ENCODE measurements at places on chromosomes 7 and 10.

GRCh38 chr7:34823650-34824258 is 165.7 kb downstream of the NPSR1 start:
- DNase-seq = peak; percentile 40

- DNase-seq = no peak
Observed at GRCh38 chr7:108581655-108582491, 12.2 kb downstream of the DNAJB9 start.

DNA sequence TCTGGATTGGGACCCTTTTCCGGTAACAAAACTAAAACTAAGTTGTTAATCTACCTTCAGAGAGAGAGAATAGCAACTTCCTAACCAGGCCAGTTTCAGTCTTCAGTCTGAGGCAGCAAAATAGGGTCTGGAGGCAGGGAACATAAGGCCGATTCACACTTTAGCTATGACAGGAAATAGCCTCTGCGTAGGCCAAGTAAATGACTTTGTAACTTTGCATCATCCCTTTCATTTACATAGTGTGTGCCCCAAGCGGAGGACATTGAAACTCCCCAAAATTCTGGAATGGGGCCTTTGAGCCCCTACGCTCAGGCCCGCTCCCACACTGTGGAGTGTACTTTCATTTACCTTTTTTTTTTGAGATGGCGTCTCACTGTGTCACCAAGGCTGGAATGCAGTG is 1.7 kb upstream of the UPP1 start:
- DNase-seq = no peak

- DNase-seq = no peak
Observed at GRCh38 chr10:88733215-88733614, 26.6 kb upstream of the LIPN start.

DNA sequence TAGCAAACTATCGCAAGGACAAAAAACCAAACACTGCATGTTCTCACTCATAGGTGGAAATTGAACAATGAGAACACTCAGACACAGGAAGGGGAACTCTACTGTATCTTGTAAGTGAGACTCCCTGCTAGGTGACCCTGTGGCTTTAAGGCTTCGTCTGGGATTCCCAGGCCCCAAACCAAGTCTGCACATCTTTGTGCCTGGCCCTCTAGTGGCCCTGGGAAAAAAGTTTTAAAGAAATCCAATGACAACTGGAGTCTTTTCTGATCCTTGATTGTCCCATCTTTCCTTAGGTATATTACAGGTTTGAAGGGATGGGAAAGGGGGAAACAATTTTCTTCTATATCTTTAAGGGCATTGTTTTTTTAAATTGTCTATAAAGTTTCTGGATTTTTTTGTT is 10.6 kb upstream of the LIPM start:
- DNase-seq = no peak

DNA sequence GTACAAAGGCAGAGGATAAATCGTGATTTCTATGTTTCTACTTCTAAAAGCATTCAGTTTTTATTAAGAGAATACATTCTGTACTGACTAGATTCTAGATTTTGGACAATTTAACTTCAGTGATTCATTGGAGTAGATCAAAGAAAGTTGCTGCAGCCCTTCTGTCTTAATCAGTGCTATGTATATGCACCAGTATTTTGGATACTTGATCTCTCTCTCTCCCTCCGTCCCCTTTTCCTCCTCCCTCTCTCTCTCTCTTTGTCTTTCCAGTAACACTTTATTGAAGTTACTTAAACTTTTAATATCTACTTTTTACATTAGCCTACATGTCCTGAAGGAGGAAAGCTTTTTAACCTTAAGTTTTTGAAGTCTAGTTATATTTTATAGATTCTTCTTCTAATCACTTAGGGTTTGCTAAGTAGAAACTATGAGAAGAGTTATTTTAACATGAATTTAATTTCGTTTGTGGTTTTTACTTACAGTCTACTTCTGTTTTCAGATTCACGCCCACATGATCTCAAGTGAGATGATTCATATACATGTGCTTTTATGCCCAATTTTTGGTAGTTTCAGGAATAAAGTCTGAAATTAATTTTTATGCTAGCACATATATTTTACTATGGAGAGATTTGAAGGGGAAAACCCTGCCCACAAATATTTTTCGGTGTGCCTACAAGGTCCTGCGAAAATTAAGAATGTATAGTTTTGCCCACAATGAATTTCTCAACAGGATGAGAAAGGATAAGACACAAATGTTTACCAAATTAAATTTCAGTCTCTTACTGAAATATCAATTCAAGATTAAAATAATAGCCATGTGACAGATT is 9.1 kb downstream of the MDFIC start:
- DNase-seq = no peak

DNA sequence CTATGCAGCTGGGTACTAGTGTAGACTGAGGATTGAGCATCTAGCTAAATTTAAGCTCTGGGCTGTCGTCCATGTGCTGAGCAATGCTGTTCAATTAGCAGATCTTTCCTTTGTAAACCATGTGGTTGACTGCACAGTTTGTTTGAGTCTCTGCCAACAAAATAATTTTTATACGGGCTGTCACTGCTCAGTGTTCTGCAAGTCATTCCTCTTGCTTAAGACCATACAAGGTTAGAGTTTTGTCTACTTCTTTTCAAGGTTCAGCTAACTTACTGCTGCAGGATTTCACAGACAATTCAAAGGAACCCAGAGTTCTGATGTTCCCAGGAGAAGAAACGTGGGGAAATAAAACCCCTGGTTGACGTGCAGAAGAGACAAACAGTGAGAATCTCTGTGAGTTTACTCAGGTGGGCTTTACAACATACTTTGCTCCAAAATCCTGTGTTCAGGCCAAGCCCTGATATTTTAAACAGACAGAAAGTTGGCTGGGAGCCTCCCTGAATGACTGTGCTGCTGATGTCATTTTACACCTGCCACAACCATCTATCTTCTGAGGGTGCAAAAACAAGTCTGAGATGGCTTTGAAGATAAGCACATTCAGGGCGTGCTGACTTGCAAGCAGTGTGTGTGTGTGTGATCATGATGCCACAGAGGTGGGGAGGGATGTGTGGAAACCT is 177.1 kb upstream of the SVIL start:
- no peak for DNase-seq

GRCh38 chr7:4189131-4189570 is 492.9 kb upstream of the FOXK1 start:
- DNase-seq = no peak

GRCh38 chr10:101031796-101032636 is 982 bp downstream of the SFXN3 start:
- peak; percentile 65 for DNase-seq

DNA sequence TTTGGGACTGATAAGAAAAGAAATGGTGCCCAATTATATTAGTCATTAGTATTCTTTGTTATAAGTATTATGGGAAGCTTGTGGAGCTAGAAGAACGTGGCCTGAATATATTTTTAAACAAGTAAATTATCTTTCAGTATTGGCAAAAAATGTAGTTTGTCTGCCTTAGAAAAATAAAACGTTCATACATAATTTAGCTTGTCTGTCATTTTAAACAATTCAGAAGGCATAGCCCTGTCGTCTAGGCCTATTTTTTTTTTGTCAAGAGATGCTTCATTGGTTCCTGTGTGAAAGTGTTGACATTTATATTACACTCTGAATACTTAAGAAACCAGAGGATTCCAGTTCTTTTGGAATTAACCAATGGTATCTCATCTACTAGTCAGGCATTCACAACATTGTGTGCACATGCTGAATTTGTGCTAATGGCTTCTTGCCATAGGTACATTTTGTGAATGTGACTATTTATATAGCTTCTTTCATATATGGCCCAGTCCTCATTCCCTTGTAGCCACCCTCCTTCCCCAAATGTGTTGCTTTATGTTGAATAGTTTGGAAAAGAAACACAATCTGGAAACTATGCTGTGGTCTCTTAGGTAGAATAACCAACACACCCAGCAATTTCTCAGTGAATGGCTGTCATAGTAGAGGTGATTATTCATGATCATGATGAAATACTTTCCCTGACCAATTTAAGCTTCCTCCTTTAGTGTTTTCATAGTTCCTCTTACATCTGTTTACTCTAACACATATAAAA is 435.8 kb downstream of the EXOC4 start:
- DNase-seq = no peak

DNA sequence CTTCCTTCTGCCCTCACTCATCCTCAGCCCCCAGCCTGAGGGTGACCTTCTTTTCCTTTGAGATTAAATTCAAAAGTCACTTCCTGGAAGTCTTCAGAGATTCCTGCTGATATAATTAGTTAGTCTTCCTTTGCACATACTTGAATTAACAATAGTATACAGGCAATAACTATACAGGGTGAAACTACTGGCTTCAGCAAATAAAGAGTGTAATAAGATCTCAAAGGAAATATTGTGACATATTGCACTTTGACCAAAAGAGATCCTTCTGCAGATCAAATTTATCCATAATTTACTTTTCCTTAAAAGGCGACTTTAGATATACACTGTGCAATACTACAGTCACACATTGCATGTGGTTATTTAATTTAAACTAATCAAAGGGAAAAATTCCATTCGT is 123.8 kb downstream of the SEMA3A start:
- DNase-seq = no peak

DNA sequence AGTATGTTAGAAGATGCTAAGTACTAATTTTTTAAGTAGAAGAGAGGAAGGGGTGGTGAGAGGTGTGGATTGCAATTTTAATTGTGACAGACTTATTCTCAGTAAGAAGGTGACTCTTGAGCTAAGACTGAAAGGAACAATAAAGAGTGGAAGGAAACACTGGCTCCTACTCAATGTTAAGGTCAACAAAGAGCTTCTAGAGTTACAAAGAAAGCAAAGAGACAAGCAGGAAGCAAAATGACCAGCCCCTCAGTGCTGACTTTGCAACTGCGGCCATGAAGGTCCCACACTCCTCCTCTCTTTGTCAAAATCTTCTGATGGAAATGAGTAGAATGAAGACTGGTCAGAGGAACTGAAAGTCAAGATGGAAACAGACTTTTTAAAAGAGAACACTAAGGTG is 79.9 kb upstream of the FOXI2 start:
- DNase-seq = no peak

GRCh38 chr7:81293806-81294205 is 375.0 kb upstream of the SEMA3C start:
- DNase-seq = no peak

DNA sequence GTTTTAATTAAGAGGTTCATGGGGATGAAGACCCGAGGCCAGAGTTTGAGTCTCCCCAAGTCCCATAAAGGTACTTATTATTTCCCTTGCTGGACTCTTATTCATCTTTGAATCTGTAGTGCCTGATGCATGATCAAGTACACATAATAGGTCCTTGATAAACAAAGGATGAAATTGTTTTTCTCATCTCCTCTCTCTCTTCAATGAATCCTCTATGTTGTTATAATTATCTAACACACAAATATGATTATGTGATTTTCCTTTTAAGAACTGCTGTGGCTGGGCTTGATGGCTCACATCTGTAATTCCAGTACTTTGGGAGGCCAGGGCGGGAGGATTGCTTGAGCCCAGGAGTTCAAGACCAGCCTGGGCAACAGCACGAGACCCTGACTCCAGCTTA is 117.7 kb downstream of the BAMBI start:
- DNase-seq = no peak

DNA sequence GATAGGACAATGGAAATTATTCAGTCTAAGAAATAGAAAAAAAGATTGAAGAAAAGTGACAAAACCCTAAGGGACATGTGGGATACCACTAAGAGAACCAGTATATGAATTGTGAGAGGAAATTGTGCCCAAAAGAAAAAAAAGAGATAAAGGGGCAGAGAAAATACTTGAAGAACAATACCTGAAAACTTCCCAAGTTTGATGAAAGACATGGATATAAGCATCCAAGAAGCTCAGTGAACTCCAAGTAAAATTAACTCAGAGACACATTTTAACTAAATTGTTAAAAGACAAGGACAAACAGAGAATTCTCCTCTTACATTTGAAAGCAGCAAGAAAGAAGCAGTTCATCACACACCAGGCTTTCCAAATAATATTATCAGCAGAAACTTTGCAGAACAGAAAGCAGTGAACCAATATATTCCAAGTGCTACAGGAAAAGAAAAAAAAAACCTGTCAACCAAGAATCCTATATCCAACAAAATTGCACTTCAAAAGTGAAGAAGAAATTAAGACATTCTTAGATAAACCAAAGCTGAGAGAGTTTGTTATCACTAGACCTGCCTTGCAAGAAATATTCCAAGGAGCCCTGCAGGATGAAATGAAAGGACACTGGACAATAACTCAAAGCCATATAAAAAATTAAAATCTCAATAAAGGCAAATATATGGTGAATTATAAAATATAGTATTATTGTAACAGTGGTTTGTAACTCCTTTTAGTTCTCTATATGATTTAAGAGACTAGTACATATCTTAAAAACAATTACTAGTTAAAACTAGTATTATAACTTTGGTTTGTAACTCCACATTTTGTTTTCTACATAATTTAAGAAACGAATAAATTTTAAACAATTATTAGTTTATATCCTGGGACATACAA is 470.0 kb downstream of the PTPRN2 start:
- no peak for DNase-seq

DNA sequence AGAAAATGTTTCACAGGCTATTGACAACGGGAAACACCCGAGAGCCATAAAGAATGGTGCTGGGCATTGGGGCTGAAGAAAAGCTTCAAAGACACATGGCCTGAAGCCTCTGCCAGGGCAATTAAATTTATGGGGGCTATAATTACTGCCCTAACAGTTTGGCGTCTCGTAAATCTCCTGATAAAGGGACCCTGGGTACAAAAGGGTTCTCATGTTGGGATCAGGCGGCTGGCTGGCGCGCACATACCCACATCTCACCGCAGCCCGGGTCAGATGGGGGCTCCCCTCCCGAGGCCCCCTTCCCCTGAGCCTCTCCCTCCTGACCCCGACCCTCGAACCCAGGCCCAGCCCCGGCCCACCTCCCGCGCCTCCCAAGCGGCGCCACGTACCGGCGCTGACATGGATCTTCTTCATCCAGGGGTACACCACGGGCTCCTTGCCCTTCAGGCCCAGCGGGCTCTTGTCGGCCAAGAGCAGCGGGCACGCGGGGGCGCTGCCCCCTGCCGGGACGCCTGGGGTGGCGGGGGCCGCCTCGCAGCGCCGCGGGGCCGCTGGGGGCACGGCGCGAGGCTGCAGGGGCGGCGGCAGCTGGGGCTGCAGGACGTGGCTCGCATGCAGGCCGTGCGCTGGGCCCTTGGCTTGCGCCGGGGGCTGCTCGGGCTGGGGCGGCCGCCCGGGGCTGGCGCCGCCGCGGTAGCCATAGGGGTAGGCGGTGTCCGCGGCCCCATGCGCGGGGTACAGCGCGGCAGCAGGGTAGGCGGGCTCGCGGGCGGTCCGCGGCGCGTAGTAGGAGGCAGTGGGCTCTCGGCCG is 623 bp downstream of the HOXA4 start:
- no peak for DNase-seq

GRCh38 chr10:43260117-43260761 is 6.6 kb downstream of the RASGEF1A start:
- no peak for DNase-seq

Measured in activated T-cell treated with anti-CD3 and anti-CD28 coated beads for 4 hours (primary cell).